ENCODE measurements at places on chromosomes 2 and 18. TPM values are rescaled to one million over a fixed set of nuclear protein-coding genes. Genes with fewer than 3 reads are reported as not detected.
A peak's percentile ranks its signal among the peaks of the same experiment; 100 is the strongest.

DNA sequence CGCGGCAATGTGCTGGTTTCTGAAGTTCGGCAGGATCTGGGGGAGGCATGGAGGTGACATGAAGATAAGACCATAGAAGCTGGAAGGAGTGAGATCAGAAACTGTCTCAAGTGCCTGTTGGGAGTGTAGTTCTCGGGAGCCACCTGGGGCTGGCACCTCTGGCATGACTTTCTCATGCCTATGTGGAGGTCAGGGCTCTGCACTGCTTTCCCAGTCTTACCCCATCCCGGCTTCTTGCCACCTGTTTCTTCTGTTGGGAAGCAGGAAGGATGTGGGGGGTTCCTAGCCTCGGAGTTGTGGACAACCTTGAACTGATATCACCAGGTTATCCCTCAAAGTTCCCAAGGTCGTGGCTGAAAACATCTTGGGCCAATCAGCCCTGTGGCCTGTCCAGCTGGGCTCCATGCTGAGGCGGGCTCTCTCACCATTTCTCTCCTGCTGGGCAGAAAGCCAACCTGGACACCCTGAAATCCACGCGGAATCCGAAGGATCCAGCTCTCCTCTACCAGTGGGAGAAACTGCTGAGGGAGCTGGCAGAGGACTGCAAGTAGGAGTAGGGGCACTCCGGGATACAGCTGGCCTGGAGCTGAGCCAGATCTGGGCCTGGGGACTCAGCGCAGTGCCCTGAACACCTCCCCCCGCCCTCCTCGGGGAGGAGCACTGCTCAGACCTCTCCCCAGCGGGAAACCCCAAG, 42.5 kb downstream of the FER1L5 start:
- no peaks in the 10 kb centered on the region for H3K27me3 ChIP-seq
- no peak for DNase-seq
- H3K4me3 ChIP-seq: no peak overlapping the region
- no peaks in the 10 kb centered on the region for H3K4me1 ChIP-seq
- H3K27ac ChIP-seq: no peak overlapping the region

GRCh38 chr2:239563561-239563960, 162.7 kb upstream of the HDAC4 start:
- H3K4me1 ChIP-seq: no peaks in the 10 kb centered on the region
- no peak for DNase-seq
- H3K36me3 ChIP-seq: no peaks in the 10 kb centered on the region
- no peaks in the 10 kb centered on the region for H3K27me3 ChIP-seq

DNA sequence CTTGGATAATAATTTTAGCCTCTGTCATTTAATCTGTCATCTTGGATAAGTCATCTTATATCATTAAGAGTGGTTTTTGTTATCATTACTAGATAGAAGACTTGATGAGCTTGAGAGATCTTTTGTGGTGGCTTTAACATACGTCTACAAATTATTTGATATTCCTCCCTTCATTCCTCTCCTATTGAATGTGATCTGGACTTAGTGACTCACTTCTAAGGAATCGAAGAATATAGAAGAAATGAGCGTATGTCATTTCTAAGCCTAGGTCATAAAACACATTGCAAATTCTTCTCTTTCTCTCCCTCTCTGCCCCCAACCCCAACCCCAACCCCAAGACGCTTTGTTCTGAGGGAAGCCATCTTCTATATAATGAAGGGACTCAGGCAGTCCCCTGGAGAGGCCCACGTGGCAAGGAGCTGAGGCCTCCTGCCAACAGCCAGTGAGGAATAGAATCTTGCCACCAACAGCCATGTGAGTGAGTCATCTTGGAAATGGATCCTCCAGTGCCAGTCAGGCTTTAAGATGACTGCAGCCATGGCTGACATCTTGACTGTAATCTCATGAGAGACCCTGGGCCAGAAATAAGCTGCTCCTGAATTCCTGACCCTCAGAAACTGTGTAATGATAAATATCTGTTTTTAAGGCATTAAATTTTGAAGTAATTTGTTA, 221.6 kb upstream of the SP5 start:
- no peaks in the 10 kb centered on the region for H3K4me1 ChIP-seq
- H3K27ac ChIP-seq: no peak overlapping the region
- no peaks in the 10 kb centered on the region for H3K27me3 ChIP-seq
- H3K36me3 ChIP-seq: no peaks in the 10 kb centered on the region
- DNase-seq: no peak
- H3K4me3 ChIP-seq: no peak overlapping the region

Gene ITPRID2
- polyA plus RNA-seq: 108 TPM

GRCh38 chr18:58788971-58789875, 75.5 kb upstream of the ZNF532 start:
- no peak overlapping the region for H3K4me3 ChIP-seq
- peaks cover 2% of the 10 kb centered on the region for H3K36me3 ChIP-seq
- H3K27ac ChIP-seq: peak overlapping the region; percentile 77
- peak; percentile 36 for DNase-seq
- H3K4me1 ChIP-seq: peaks cover 23% of the 10 kb centered on the region

GRCh38 chr2:180933332-180933731, 47.1 kb upstream of the UBE2E3 start:
- no peaks in the 10 kb centered on the region for H3K4me1 ChIP-seq
- H3K4me3 ChIP-seq: no peak overlapping the region
- H3K27me3 ChIP-seq: no peaks in the 10 kb centered on the region
- H3K36me3 ChIP-seq: no peaks in the 10 kb centered on the region
- DNase-seq: no peak
- H3K27ac ChIP-seq: no peak overlapping the region

- no peak for DNase-seq
- no peaks in the 10 kb centered on the region for H3K36me3 ChIP-seq
- no peaks in the 10 kb centered on the region for H3K27me3 ChIP-seq
- no peak overlapping the region for H3K27ac ChIP-seq
These were observed 1191.0 kb upstream of the LRRTM1 start for GRCh38 chr2:81495556-81495955.

GRCh38 chr2:3585261-3586109, 9.4 kb upstream of the COLEC11 start:
- H3K4me1 ChIP-seq: no peaks in the 10 kb centered on the region
- H3K27ac ChIP-seq: peak overlapping the region; percentile 28
- no peaks in the 10 kb centered on the region for H3K27me3 ChIP-seq
- H3K36me3 ChIP-seq: peaks cover 3% of the 10 kb centered on the region
- no peak overlapping the region for H3K4me3 ChIP-seq
- DNase-seq: peak; percentile 50

Gene TPO
- 1.7 TPM for polyA plus RNA-seq

Gene NEU4
- polyA plus RNA-seq: 102 TPM

DNA sequence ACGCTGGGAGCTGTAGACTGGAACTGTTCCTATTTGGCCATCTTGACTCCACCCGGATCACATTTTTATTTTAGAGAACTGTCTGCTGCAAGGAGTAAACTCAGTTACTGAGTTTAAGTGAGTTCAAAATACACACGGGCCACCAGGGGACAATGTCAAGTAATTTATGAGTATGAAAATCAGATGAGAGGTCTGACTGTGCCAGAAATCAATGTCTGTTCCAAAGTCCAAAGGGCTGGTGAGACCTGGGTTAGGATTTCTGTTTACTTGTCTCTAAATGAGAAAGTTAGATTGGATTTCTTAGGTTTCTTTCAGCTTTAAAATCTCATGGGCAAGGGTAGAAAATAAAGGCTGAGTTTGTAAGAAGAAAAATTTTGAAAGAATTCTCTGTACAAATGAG, 465.8 kb upstream of the MEIS1 start:
- no peaks in the 10 kb centered on the region for H3K4me1 ChIP-seq
- no peak overlapping the region for H3K4me3 ChIP-seq
- H3K27ac ChIP-seq: no peak overlapping the region

Gene LIMS3
- 0.66 TPM for polyA plus RNA-seq

Gene C2orf78
- not detected for polyA plus RNA-seq

GRCh38 chr2:1235806-1236205, 177.5 kb upstream of the TPO start:
- H3K4me1 ChIP-seq: no peaks in the 10 kb centered on the region
- H3K36me3 ChIP-seq: no peaks in the 10 kb centered on the region
- no peak overlapping the region for H3K27ac ChIP-seq

Gene CDH19
- 0.27 TPM for polyA plus RNA-seq

GRCh38 chr18:47251289-47252120, at the start of gene SKOR2:
Gene SKOR2 (minus strand): TSS chr18:47251660. CDS start chr18:47249183, 2,477 bp downstream.
- H3K4me1 ChIP-seq: no peaks in the 10 kb centered on the region
- DNase-seq: no peak
- H3K27ac ChIP-seq: no peak within 1 kb of the TSS
- no peak within 1 kb of the TSS for H3K4me3 ChIP-seq
- peaks cover 57% of the 10 kb centered on the region for H3K27me3 ChIP-seq

Gene GPR45
- not detected for polyA plus RNA-seq

Gene SLC11A1
- polyA plus RNA-seq: 3.1 TPM

GRCh38 chr2:236875906-236876505, 209.7 kb upstream of the COPS8 start:
- no peaks in the 10 kb centered on the region for H3K27me3 ChIP-seq
- no peak for DNase-seq
- no peak overlapping the region for H3K4me3 ChIP-seq
- H3K4me1 ChIP-seq: no peaks in the 10 kb centered on the region
- H3K27ac ChIP-seq: no peak overlapping the region

GRCh38 chr2:162177301-162177700, 25.3 kb upstream of the GCG start:
- H3K36me3 ChIP-seq: no peaks in the 10 kb centered on the region
- H3K27ac ChIP-seq: no peak overlapping the region
- no peaks in the 10 kb centered on the region for H3K27me3 ChIP-seq

Gene TSPYL6
- not detected for polyA plus RNA-seq

GRCh38 chr2:172021074-172021931, 21.6 kb downstream of the METAP1D start:
- H3K36me3 ChIP-seq: no peaks in the 10 kb centered on the region
- no peak for DNase-seq
- no peak overlapping the region for H3K27ac ChIP-seq
- no peaks in the 10 kb centered on the region for H3K4me1 ChIP-seq

GRCh38 chr18:7456376-7456775, 110.7 kb upstream of the PTPRM start:
- no peak for DNase-seq
- H3K4me3 ChIP-seq: no peak overlapping the region
- H3K27ac ChIP-seq: no peak overlapping the region
- H3K36me3 ChIP-seq: no peaks in the 10 kb centered on the region
- H3K27me3 ChIP-seq: no peaks in the 10 kb centered on the region
- H3K4me1 ChIP-seq: no peaks in the 10 kb centered on the region

DNA sequence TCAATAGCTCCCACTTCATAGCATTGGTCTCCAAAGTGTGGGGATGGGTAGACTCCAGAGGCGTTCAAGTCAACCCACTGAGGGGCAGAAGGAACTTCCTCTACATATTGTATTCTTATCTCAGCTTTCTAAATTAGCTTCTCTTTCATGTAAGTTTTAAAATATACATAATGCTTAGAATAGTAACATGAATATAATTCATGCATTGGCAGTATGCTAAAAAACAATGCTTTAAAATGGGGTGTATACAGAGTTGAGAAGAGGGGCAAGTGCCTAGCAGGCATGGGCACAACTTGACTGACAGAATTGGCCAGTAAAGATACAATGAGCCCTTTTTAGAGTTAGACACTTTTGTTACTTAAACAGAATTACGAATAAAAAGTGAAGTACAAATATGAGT, 212.2 kb downstream of the ZRANB3 start:
- H3K36me3 ChIP-seq: no peaks in the 10 kb centered on the region
- no peaks in the 10 kb centered on the region for H3K4me1 ChIP-seq
- H3K4me3 ChIP-seq: no peak overlapping the region

Gene TNS1
- polyA plus RNA-seq: 8.6 TPM

DNA sequence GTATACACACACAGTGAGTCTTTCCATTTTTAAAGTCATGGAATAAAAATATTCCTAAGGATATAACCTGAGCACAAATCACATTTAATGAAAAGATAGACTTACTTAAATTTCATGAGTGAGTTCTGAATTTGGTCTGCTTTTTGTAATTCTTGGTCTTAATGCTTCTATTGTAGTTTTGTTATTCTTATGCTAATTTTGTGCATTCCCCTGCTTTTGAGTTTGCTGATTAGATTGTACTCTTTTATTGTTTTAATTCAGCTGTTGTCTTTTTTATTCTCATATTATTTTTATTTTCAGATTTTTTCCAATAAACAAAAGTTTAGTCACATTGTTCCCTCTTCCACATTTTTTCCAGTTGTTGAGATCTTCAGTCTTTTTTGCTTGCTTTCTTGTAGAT, 202.4 kb downstream of the ZNF407 start:
- no peak for DNase-seq
- H3K27me3 ChIP-seq: no peaks in the 10 kb centered on the region
- H3K27ac ChIP-seq: no peak overlapping the region
- no peaks in the 10 kb centered on the region for H3K4me1 ChIP-seq

- no peaks in the 10 kb centered on the region for H3K36me3 ChIP-seq
- H3K4me3 ChIP-seq: no peak overlapping the region
- DNase-seq: no peak
- H3K27me3 ChIP-seq: peaks cover 3% of the 10 kb centered on the region
- no peaks in the 10 kb centered on the region for H3K4me1 ChIP-seq
These were observed 112.8 kb downstream of the CDC42EP3 start for GRCh38 chr2:37558623-37559022.

- no peaks in the 10 kb centered on the region for H3K36me3 ChIP-seq
- no peaks in the 10 kb centered on the region for H3K27me3 ChIP-seq
- H3K27ac ChIP-seq: no peak overlapping the region
- no peak overlapping the region for H3K4me3 ChIP-seq
These were observed 9.4 kb downstream of the SCYGR4 start for GRCh38 chr2:227626580-227627151.

Gene TMEM182
- 7.0 TPM for polyA plus RNA-seq

Gene SLC14A1
- polyA plus RNA-seq: 0.56 TPM

Gene GBX2
- not detected for polyA plus RNA-seq

- no peak overlapping the region for H3K27ac ChIP-seq
- H3K36me3 ChIP-seq: no peaks in the 10 kb centered on the region
- no peak overlapping the region for H3K4me3 ChIP-seq
- no peak for DNase-seq
- H3K4me1 ChIP-seq: no peaks in the 10 kb centered on the region
- no peaks in the 10 kb centered on the region for H3K27me3 ChIP-seq
These were observed 50.5 kb downstream of the DDX1 start for GRCh38 chr2:15642011-15642814.

Gene DCDC2C
- not detected for polyA plus RNA-seq

Gene HOXD1
- polyA plus RNA-seq: 8.2 TPM

- DNase-seq: no peak
- peaks cover 6% of the 10 kb centered on the region for H3K4me1 ChIP-seq
- H3K27ac ChIP-seq: no peak overlapping the region
- H3K27me3 ChIP-seq: no peaks in the 10 kb centered on the region
These were observed 75.3 kb downstream of the CABYR start for GRCh38 chr18:24214144-24214543.

DNA sequence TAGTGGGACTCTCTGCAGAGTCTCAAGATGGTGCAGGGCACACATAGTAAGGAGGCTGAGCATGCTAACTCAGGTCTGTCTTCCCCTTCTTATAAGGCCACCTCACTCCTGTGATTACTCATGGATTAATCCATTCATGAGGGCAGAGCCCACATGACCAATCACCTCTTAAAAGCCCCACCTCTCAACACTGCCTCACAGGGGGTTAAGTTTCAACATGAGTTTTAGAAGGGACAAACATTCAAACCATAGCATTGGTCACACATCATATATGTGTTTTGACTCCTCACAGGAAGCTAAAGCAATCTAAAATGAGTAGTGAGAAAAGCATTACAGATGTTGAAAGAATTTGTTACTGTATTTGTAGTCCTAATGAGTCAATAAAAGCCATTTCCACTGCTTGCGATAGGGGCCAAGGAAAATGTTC, 57.5 kb downstream of the DTNA start:
- H3K27ac ChIP-seq: no peak overlapping the region
- DNase-seq: no peak
- H3K4me3 ChIP-seq: no peak overlapping the region
- H3K36me3 ChIP-seq: no peaks in the 10 kb centered on the region

Measured in small intestine (tissue), 16 donors.